ENCODE measurements at places on chromosomes 2 and 18.
A peak's percentile ranks its signal among the peaks of the same experiment; 100 is the strongest.

DNA sequence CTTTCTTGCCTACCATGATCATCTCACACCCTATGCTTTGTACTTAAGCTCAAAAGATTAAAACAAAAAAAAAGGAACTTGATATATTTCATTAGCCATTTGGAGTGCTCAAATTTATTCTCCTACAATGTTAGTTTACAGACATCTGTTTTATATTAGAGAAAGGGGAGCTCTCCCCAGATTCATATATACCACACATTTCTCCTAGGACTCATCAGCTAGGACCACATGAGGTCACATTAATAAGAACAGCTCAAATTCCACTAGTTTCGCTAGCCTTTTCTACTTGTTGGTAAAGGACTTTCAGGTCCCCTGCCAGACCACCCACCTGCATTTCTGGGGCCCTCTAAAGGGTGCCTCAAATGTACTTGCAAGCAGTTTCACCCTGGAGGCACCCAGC, 151.2 kb upstream of the MMADHC start:
- DNase-seq = no peak

DNA sequence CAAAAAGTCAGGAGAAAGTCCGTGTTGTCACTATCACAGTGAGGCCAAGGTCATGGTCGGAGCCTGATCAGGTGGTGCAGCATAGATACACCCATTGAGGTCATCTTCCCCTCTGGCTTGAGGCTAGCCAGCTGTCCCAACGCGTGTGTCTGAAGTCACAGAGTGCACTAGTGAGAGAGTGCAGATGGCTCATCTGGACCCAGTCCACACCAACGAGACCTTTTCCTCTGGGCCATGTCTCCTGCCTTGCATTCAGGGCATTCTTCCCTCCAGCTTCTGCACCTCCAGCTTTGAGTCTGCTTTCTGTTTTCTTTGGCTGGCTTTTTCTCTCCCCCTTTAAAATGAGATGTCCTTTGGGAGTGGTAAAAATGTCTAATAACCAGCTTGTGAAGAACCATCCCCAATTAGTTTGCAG, 146.9 kb downstream of the TDRD15 start:
- DNase-seq = peak; percentile 18

- DNase-seq = no peak
Measured at GRCh38 chr2:65264821-65265670, 37.4 kb downstream of the ACTR2 start.

DNA sequence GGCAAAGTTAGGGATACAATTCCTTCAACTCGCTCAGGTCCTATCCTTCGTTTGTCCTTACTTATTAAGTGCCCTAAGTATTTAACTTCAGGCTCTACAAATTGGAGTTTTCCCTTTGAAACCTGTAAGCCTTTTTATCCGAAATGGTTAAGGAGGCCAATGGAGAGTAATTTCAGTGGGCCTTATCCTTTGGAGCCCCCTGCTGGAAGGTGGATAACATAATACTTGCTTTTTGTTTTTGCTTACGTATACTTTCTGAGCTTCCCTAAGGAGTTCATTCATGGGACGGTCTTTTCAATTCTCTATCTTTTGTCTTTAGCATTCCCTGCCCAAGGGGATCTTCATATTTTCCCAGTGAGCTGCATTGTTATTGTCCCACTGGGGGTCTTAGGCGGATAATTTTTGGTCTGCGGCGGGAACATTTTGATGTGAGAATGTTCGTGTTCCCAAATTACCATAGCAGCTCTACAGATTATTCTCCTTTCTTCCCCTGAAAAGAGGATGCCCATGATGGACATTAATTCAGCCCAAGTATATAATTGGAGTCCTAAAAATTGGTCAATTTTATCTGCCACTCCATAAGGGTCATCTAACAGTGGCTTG, 34.4 kb upstream of the TRAPPC8 start:
- DNase-seq = no peak

- DNase-seq = no peak
Measured at GRCh38 chr18:48533340-48534070, 5.3 kb upstream of the CTIF start.

GRCh38 chr2:167182403-167182802, 294.1 kb downstream of the XIRP2 start:
- no peak for DNase-seq

DNA sequence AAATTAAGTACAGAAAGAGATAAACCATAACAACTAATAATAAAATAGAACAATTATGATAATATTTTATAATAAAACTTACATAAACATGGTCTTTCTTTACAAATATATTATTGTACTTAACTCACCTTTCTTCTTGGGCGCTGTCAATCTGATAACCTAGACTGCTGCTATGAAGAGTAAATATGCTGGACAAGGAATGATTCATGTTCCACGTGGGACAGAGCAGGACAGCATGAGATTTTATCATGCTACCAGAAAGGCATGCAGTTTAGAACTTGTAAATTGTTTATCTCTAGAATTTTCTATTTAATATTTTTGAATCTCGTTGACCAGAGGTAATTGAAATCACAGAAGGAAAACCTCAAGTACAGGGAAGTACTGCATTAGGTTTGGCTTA, 210.7 kb downstream of the ANKRD30B start:
- DNase-seq = no peak

DNA sequence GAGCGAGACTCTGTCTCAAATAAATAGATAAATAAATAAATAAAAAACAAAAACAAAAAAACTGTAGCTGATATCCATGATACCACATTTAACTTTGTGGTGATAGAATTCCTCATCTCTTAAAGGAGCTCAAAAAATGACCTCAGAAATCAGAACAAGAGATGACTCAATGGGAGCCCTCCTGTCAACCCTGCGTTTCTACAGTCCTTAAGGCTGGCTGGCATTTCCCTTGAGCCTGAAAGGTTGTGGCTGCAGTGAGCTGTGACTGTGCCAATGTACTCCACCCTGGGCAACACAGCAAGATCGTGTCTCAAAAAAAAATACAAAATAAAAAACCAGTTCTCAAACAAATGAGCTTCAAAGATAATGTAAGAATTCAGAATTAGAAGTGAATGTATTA, 40.4 kb downstream of the CHST9 start:
- DNase-seq = no peak

GRCh38 chr2:55550368-55551102, 31.0 kb downstream of the CFAP36 start:
- no peak for DNase-seq

DNA sequence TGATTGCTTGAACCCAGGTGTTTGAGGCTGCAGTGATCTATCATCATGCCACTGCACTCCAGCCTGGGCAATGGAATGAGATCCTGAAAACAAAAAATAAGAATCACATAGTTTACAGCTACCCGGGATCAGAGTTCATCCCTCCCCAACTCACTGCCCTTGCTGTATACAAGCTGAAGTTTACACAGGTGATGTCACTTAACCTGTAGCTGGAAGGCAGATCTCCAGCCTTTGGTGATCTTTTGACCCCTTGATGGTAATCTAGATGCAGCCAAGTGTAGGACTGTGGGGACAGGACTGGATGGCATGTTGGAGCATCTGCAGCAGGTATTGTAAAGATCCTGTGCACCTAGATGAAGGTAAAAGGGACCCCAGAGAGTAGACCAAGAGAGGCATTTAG, 66.7 kb upstream of the SLC14A2 start:
- no peak for DNase-seq

DNA sequence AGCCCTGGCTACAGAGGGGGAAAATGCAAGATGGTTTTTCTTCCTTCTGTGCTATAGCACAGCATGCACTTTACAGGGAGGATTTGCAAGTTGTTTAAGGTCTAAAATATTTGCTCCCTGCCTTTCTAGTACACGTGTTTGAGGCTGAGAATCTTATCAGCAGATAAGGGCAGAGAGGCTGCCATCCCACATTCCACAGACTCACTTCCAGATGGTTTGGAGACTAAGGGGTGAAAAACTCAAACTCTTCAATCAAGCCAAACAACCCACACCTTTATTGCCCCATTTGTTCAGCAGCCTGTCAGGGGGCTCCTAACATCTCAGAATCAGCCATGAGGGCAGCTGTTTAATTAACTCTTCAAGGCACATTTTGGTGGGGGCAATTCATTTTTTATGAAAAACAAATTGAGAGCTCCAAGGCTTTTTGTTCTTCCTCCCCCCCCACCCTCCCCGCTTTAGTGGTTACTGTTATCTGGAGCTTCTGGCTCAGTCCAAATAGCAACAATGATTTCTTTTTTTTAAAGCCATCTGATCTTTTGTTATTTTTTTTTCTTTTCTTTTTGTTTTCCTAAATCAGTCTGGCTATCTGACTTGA, 242.6 kb upstream of the NT5C1B start:
- DNase-seq = no peak

- DNase-seq = no peak
Measured at GRCh38 chr2:19902216-19902740, 495 bp upstream of the TTC32 start.

DNA sequence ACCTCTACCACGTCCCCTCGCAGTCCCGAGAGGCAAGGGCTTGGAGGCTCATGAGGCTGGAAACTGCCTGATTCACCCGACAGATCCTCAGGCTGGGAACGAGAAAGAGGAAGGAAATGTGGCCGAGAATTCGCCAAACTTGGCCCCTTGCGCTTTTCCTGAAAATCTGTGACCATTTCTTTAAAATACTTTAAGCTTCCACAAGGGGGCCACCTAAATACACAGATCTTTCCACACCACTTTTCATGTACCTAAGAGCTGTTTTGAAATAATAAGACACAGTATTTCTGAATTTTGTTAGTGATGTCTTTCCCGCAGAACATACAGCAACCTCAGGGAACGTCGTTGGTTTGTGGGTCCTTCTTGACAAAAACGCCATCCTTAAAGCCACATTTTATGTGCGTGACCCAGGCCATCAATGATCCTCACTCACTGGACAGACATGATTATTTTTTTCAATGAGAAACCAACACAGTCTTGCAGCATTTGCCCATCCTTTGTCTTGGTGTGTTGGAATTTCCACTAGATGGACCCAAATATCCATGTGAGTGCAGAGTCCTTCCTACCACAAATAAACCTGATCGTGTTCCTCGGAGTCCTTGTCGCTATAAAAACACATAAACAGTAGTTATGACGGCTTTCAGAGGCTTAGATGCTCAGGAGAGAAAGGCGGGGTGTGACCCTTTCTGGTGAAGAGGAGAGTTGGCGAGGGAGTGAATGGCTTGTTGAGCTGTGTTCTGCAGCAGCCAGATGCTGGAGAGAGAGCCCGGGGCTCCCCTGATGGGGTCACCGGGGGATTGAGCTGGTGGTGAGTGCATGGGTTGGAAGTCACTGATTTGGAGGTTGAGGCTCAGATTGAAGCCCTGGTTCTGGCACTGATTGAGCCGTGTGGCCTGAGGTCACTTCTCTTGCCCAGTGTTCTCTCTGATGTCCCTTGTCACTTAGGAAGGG, 25.0 kb downstream of the DCDC2C start:
- DNase-seq = no peak

- DNase-seq = no peak
Measured at GRCh38 chr18:79857082-79857671, 59.4 kb downstream of the KCNG2 start.

GRCh38 chr2:205785507-205786260, 103.4 kb downstream of the NRP2 start:
- DNase-seq = no peak

DNA sequence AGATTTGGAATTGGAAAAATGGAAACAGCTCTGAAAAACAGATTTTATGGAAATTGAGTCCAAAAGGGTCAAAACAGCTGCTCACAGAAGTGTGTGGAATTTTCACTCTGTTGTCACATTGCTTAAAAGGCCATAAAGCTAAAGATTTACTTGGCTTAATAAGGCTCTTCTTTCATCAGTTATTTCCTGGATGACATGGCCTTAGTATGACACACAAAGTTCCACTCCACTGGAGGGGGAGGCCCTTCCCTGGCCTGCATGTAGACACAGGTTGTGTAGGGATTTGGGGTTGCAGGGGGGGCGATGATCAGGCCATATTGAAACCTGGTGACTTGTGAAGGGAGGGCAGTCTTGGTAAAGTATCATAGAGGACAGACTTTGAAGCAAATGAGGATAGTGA, 34.0 kb downstream of the TMEM185B start:
- DNase-seq = no peak

DNA sequence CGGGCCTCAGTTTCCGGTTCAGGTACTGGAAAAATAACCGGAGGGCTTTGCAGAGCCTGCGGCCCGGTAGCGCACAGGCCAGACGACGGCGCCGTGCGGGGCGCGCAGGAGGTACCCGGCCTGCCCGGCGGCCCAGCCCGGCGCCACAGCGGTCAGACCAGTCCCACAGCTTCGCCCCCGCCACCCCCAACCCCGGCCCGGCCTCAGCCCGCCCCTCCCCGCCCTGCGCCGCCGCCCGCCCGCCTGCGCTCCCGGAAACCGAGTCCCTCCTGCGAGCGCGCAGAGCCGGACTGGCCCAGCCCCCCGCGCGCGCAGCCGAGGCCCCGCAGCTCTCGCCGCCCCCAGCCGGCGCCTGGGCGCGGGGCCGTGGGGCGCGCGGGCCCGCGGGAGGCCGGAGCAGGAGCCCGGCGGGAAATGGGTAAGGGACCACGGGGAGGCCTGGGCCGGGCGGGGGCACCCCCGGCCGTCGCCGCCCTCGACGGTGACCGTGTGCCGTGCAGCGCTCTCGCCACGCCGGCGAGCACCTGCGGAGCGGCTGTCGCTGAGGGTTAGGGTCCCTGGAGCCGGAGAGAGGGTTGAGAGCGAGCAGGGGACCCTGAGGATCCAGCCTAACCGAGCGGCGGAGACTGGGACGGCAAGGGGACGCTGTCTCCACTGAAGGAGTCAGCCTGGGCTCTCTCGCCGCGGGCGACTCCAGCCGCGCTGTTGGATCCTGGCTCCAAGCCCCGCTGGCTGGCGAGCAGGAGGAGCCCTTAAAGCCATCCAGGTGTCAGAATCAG, 16.5 kb upstream of the PSD4 start:
- DNase-seq = no peak

- no peak for DNase-seq
Measured at GRCh38 chr2:69693775-69694450, 48.0 kb upstream of the ANXA4 start.

- no peak for DNase-seq
Measured at GRCh38 chr2:208294482-208295024, 28.5 kb downstream of the PIKFYVE start.

DNA sequence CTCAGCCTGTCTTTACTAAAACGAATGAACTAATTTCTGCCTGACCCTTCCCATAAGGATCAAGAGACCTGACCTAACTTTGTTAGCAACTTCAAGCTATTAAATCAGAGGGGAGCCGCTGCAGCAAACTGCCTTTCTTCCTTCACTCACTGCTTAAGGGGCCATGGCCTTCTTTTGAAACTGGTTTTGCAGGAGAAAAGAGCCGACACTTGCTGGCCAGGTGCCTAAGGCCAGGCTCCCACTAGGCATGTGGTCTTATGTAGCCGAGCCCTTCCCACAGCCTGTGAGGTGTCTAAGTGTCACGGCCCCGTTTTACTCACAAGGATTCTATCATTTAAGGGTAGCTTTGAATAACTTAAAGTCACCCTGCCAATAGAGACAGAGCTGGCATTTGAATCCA, 130.8 kb downstream of the ZNF236 start:
- no peak for DNase-seq

DNA sequence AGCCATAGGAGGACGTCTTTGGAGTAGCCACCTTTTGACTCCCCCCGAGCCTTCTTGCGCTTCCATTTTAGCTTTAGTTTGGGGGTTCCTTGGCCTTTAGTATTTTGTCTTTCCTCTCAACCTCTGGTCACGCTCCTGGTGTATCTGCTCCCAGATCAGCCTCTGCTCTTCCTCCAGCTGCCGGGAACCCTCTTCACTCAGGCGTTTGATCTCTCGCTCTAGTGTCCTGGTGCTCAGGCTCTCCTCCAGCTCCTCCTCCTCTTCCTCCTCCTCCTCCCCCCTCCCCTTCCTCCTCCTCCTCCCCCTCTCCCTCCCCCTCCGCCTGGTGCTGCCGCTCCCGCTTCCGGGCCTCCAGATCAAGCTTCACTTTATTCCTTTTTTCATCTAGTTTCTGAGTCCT, 1082.3 kb upstream of the TMEFF2 start:
- DNase-seq = no peak

- DNase-seq = no peak
Measured at GRCh38 chr2:202031246-202031951, 2.3 kb upstream of the FZD7 start.

Measured in amygdala (tissue), 56 donors.